Stimulated activated CD4-positive, alpha-beta T cell treated with anti-CD3 and anti-CD28 coated beads, Interleukin-15, amount 100 ng/mL, for 1 hour (primary cell): ENCODE measurements at places on chromosomes 2 and 18.

- DNase-seq: no peak
These were observed 154.0 kb downstream of the MBP start for GRCh38 chr18:76978616-76979015.

GRCh38 chr2:113175042-113175628, 1.4 kb downstream of the PSD4 start:
- DNase-seq: peak; percentile 38

GRCh38 chr2:3913166-3913565, 209.8 kb downstream of the DCDC2C start:
- no peak for DNase-seq

- DNase-seq: no peak
These were observed 17.0 kb upstream of the FZD7 start for GRCh38 chr2:202016579-202017227.

DNA sequence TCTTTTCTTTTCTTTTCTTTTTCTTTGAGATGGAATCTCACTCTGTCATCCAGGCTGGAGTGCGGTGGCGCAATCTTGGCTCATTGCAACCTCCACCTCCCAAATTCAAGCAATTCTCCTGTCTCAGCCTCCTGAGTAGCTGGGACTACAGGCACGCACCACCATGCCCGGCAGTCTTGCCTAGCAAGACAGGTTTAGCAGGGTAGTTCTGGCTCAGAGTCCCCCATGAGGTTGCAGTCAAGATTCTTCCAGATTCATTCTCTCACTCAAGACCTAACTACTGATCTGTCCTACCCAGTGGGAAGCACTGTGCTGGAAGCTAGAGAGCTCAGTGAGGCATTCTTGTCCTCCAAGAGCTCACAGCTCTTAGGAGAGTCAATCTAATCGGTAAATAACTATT, 17.6 kb upstream of the ZAP70 start:
- DNase-seq: no peak

DNA sequence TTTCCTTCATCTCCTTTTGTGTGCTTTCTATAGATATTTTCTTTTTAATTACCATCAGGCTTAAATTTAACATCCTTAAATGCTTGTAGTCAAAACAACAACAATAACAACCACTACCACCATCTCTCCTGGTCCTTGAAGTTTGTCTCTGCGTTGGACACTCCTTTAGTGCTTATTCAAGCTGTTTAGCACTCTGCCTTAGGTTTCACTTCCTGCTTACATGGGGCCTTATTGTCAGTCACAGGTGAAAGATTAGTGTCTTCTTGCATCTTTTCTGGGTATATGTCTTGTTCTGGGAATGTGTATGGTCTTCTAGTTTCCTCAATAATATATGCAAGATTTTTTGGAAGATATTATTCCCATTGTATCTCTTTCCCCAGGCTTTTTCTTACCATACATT, 240.1 kb upstream of the NXPH2 start:
- no peak for DNase-seq

DNA sequence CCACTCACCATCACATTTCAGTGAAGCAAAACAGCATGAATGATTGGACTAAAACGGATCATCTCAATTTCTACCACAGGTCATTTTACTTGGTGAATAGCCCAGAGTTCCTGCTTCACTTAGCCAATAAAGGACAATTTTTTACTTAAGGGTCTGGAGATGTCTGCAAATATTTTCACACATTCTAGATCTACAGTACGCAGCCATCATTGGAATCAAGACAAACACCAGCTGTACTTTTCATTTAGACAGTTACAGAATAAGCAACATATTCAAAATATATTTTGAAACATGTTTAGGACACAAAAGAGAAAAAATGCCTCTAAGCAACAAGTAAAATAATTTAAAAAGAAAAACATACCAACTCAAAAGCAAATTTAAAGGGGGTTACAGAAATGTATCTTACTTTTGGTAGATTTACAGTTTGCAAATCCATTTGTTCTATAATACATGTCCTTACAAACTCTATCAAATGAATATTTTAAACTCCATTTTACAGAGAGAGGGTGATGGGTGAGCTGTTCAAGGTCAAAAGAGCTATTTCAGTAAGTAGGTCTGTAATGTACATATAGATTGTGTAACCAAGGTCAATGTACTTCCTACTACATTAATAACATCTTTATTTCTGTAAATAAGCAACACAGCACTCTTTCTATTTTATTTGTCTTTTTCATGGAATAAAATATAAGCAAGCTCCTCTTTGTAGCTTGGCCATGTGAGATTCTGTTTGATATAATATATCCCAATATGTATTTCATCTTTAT, 13.4 kb downstream of the PPP1R1C start:
- DNase-seq: no peak
